ENCODE measurements at places on chromosomes 12 and 14.

- DNase-seq = no peak
Observed at GRCh38 chr12:90984114-90984513, 20.7 kb downstream of the EPYC start.

GRCh38 chr14:36925094-36925493, 247.3 kb downstream of the SLC25A21 start:
- DNase-seq = no peak

GRCh38 chr12:11834931-11835330, 185.5 kb downstream of the ETV6 start:
- no peak for DNase-seq

GRCh38 chr12:9133216-9133916, 17.6 kb upstream of the A2M start:
- no peak for DNase-seq

- DNase-seq = no peak
Observed at GRCh38 chr14:57389646-57390036, 745 bp upstream of the NAA30 start.

GRCh38 chr14:56580221-56580711, 668 bp downstream of the TMEM260 start:
- DNase-seq = no peak

GRCh38 chr14:64234877-64235651, 59.1 kb downstream of the ESR2 start:
- DNase-seq = no peak
